ENCODE measurements at places on chromosomes 6 and 20.
A peak's percentile ranks its signal among the peaks of the same experiment; 100 is the strongest.

DNA sequence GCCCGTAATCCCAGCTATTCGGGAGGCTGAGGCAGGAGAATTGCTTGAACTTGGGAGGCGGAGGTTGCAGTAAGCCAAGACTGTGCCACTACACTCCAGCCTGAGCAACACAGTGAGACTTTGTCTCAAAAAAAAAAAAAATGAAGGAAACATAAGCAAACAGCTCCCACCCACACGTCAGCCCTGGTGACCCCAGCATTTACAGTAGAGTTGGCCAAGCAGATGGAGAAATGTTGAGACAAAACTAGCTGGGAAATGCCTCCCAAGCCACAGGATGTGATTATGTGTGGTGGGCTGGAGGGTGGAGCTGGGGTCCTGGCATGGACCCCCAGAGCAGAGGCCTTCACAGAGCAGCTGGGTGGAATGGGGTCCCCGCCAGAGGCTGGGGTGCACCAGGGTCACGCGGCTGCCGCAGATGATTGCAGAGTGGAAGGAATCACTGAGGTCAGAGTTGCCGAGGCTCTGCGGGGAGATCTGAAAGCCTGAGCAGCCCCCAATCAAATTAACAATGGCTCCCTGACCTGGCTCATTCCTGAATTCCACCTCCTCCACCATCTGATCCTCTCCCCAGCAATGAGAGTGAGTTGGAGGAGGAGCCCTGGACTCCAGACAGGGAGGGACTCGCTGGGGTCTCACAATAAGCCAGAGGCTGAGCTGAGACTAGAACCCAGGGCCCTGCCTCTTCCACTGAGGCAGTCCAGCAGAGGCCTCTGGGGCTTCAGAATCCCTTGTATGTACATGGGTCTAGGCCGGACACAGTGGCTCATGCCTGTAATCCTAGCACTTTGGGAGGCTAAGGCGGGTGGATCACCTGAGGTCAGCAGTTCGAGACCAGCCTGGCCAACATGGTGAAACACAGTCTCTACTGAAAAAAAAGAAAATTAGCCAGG, 34.7 kb upstream of the TGM2 start:
- DNase-seq = no peak

- peak; percentile 1 for DNase-seq
These were observed 205.7 kb downstream of the DOK5 start for GRCh38 chr20:54680872-54681619.

DNA sequence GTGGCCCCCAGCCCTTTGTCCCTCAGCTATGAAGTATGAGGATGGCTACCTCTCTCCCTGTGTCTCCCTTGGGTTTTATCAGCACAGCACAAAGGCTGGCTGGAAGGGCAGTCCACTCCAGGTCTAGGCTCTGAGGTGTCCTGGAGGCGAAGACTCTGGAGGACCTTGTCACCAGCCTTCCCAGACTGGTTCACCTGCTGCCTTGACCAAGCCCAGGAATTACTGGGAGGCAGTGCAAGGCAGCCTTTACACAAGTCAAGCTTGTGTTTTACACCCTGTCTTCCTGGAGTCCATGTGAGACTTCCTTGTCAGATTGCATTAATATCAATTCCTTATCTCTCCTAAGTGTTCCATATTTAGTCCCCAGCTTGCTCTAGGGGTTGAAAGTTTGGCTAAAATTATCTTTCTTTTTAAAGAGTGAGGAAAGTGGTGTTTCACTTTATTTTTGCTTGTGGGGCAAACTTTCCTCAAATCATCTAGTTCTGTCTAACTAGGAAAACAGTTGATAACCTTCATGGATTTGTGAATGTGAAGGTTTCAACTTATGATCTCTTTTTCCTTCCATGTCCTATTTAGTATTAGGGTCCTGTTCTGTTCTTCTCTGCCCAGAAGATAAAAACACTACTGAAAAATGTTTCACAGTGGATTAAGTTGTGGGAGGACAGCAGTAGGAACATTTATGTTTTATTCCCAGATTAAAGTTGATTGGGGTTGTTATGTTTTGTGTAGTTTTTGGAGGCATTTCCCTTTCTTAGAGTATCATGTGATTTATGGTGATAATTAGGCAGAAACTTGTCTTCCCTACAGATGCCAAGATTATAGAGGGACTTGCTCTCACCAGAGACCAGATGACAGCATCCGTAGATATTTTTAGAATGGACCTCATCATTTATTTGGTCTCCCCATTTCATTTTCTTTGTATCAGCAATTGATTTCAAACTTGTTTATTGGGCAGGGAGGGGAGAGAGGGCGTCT, 114.8 kb downstream of the FOXO3 start:
- DNase-seq = no peak

DNA sequence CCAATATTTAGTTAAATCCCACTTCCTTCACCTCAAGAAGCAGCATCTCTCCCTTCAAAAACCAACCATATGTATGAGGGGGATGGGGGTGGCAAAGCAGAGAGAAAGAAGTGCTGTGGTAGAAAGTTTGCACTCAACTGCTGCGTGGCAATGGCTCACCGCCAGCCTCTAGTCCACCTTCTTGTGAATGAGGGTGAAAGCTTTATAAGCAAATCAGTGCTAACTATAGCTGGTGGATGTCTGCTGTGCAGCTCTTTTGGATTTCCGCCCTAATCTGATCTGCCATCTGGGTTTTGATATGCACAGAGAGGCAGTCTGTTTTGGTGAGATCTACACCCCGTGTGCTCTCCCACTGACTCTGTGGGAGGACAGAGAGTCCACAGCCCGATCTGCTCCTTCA, 281.2 kb upstream of the SUPT3H start:
- DNase-seq = no peak

DNA sequence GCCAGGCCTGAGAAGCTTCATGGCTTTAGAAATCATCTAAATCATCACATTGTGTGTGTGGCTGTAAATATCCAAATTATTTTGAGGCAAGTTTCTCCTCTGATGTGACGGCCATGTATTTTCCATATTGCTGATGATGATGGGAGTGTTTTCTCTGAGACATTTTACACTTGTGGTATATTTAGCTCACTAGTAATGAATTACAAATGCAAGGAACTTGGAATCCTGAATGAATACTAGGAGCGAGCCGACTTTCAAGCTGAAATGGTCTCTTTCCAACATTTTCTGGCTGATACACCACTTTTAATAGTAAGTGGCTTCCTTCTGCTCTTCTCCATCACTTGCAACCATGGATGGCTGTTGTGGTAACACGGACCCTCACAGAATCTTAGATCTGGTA, 41.3 kb downstream of the UTRN start:
- DNase-seq = no peak
